T-helper 17 cell (primary cell): ENCODE measurements at places on chromosomes 5 and 9. TPM values are rescaled to one million over a fixed set of nuclear protein-coding genes. Genes with fewer than 3 reads are reported as not detected.

Gene LMX1B
- total RNA-seq = not detected

Gene SLC6A7
- total RNA-seq = not detected

Gene CCDC192
- not detected for total RNA-seq

Gene PIP5K1B
- total RNA-seq = 0.99 TPM

Gene GFM2
- 12.3 TPM for total RNA-seq

Gene HAVCR2
- total RNA-seq = 2.3 TPM

Gene GDA
- total RNA-seq = not detected

GRCh38 chr9:87569518-87569917 lies 71.9 kb downstream of the DAPK1 start:
- no peaks in the 10 kb centered on the region for H3K36me3 ChIP-seq
- H3K4me1 ChIP-seq = no peaks in the 10 kb centered on the region

GRCh38 chr9:124271660-124272059 lies 13.9 kb downstream of the NEK6 start:
- H3K36me3 ChIP-seq = no peaks in the 10 kb centered on the region
- no peaks in the 10 kb centered on the region for H3K27me3 ChIP-seq
- H3K4me3 ChIP-seq = no peak overlapping the region
- no peak for DNase-seq
- H3K27ac ChIP-seq = no peak overlapping the region

DNA sequence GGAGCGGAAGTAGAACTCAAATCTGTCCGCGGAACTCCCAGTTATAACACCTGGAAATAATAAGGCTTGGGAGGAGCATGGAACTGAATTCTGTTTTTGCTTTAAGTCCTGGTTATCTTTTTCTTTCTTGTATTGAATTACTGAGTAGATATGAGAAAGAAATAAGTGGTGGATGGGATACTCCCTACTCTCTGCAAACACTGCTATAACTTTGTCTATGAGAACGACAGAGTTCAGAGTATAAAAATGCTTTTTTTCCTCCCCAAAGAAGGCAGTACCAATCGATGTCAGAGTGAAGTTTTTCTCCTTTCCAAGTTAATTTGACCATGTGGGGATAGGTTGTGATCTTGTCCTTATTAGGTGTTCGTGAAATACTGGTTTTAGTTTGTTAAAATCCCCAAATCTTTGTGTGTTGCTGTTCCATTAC lies 1.2 kb downstream of the RIC1 start:
- peaks cover 52% of the 10 kb centered on the region for H3K4me1 ChIP-seq
- DNase-seq = no peak
- H3K4me3 ChIP-seq = peak overlapping the region; percentile 99

DNA sequence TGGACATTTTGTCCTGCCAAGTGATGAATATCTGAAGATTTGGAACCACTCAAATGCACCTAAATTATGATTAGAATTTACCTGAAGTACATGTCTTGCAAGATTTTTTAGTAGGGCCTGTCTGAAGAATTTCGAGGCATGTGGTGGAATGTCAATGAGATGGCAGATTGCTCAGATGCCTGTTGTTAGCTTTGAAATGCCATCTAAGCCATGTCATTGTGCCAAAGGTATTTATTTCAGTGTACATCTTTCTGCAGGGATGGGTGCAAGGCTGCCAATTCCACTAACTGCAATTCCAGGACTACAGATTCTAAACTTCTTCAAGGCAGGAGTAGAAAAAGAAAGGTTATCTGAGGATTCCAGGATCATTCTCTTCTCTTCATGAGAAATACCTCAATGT lies 9.1 kb upstream of the GNAQ start:
- no peak for DNase-seq
- peaks cover under 1% of the 10 kb centered on the region for H3K4me1 ChIP-seq
- H3K4me3 ChIP-seq = no peak overlapping the region
- no peak overlapping the region for H3K27ac ChIP-seq

DNA sequence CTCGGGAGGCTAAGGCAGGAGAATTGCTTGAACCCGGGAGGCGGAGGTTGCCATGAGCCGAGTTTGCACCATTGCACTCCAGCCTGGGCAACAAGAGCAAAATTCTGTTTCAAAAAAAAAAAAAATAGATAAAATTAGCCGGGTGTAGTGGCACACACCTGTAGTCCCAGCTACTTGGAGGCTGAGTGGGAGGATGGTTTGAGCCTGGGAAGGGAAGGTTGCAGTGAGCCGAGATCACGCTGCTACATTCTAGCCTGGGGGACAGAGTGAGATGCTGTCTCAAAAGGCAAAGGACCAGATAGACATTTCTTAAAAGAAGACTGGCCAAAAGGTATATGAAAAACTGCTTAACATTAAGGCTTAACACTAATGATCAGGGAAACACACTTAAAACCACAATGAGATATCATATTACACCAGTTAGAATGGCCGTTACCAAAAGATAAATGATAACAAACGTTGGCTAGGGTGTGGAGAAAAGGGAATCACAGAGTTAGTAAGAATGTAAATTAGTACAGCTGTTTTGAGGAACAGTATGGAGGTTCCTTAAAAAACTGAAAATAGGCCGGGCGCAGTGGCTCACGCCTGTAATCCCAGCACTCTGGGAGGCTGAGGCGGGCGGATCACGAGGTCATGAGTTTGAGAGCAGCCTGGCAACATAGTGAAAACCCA lies 10.1 kb upstream of the MARVELD2 start:
- H3K36me3 ChIP-seq = peaks cover 7% of the 10 kb centered on the region
- H3K27ac ChIP-seq = no peak overlapping the region
- H3K27me3 ChIP-seq = no peaks in the 10 kb centered on the region
- no peak overlapping the region for H3K4me3 ChIP-seq
- peaks cover 2% of the 10 kb centered on the region for H3K4me1 ChIP-seq

GRCh38 chr9:83451308-83451707 lies 86.9 kb downstream of the FRMD3 start:
- H3K36me3 ChIP-seq = no peaks in the 10 kb centered on the region
- H3K27me3 ChIP-seq = no peaks in the 10 kb centered on the region
- peaks cover 2% of the 10 kb centered on the region for H3K4me1 ChIP-seq
- no peak overlapping the region for H3K27ac ChIP-seq
- no peak overlapping the region for H3K4me3 ChIP-seq
- DNase-seq = no peak

DNA sequence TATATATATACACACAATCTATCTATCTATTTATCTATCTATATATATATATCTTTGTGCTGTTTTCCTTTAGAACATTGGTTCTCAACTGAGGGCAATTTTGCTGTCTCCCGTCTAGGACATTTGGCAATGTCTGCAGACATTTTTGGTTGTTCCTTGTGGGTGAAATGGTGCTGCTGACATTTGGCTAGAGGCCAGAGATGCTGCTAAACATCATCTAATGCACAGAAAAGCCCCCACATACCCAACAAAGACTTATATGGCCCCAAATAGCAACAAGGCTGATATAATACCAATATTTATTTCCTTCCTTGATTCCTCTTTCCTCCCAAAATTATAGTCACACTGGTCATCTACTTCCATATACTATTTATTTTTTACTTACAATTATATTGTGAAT lies 197.5 kb downstream of the TRPM3 start:
- no peak overlapping the region for H3K4me3 ChIP-seq
- no peaks in the 10 kb centered on the region for H3K36me3 ChIP-seq
- H3K27ac ChIP-seq = no peak overlapping the region
- H3K4me1 ChIP-seq = no peaks in the 10 kb centered on the region

DNA sequence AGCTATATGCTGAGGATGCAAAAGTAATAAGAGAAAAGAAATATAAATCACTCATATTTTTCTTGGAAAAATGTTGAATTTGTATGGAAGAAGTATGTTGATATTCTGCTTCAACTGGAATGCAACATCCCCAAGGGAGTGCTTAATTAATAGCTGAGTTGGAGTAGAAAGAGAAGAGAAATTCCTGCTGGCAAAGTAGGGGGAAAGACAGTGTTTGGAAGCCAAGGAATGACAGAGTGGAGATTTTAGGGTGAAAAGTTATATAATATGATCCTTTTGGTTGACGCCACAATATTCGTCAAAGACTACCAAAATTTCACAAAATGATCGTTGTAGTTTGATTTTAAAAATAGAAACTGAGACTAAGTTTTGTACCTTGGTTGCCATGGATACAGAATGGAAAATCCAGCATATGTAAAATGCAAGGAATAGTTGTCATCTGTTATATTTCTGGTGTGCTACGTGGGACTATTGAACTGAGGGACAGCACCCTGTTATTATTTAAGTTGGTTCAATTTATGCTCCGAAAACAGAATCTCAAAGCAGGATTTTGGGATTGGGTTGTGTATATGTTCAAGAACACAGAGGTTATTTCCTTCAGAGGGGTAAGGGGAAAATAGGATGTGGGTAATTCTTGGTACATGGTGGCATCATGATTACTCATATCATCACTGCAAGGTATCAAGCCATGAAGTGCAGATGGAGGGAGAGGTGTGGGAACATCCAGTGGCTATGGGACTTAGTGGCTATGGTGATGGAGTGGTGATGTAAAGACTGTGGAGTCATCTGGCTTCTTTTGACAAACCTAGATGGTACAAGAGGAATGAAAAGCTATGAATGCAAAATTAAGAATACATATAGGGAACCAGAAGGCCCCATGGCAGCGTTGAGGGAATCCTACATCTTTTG lies 61.0 kb downstream of the SUB1 start:
- no peak overlapping the region for H3K4me3 ChIP-seq
- peaks cover 8% of the 10 kb centered on the region for H3K27me3 ChIP-seq
- H3K27ac ChIP-seq = no peak overlapping the region

GRCh38 chr5:119582987-119583386 lies 46.4 kb upstream of the FAM170A start:
- no peaks in the 10 kb centered on the region for H3K4me1 ChIP-seq
- H3K4me3 ChIP-seq = no peak overlapping the region
- DNase-seq = no peak
- peaks cover 2% of the 10 kb centered on the region for H3K36me3 ChIP-seq
- H3K27ac ChIP-seq = no peak overlapping the region
- peaks cover 23% of the 10 kb centered on the region for H3K27me3 ChIP-seq

- peaks cover 94% of the 10 kb centered on the region for H3K27me3 ChIP-seq
- peaks cover 5% of the 10 kb centered on the region for H3K36me3 ChIP-seq
- H3K4me3 ChIP-seq = no peak overlapping the region
- no peak overlapping the region for H3K27ac ChIP-seq
Observed at GRCh38 chr5:73440262-73440661, 8.3 kb downstream of the FOXD1 start.

DNA sequence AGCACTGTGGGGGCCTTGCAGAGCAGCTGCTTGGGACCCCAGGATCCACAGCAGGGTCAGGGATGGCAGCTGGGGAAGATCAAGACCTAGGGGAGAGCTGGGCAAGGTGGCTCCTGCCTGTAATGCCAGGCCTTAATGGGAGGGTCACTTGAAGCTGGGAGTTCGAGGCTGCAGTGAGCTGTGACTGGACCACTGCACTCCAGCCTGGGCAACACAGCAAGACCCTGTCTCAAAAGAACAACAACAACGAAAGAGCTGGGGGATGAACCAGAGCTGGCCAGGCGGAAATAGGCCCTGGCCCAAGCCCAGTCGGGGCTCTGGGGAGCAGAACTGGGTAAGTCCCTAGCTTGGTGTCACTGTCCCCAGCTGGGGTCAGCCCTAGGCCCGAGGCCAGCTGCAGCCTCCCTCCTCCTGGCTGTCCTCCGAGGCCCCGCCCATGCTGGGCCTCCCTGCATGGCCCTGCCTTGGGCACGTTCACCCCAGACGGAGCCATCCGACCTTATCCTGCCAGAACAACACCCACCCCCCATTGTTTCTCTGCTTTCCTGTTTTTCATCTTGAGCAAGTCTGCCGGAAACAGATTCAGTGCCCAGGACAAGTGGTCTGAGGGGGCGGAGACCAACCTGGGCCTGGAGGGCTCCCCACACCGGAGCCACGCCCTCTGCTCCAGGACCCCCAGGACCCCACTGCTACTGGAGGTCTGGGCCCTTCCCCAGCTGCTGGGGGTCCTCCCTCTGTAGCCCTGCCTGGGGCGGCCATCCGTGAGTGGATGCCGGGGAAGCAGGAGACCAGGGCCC lies 1.9 kb downstream of the DIPK1B start:
- H3K4me3 ChIP-seq = no peak overlapping the region
- H3K4me1 ChIP-seq = peaks cover 4% of the 10 kb centered on the region
- H3K27me3 ChIP-seq = peaks cover 35% of the 10 kb centered on the region
- H3K27ac ChIP-seq = no peak overlapping the region

DNA sequence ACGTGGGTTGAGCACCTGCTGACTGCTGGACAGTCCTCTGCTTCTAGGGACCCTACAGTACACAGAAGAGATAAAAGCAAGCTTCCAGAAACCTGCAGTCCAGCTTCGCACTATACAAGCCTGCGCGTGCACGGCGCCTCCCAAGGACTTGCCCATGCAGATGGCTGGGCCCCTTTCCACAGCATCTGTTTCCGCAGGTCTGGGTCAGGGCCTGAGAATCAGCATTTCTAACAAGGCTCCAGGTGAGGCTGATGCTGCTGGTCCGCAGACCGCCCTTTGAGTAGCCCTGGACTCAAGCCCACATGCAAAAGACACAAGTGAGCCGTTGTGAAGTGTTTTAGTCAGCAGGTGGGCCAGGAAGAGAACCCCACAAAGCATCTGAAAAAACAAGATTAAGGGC lies 133.1 kb downstream of the HSD17B3 start:
- peaks cover 3% of the 10 kb centered on the region for H3K4me1 ChIP-seq
- H3K4me3 ChIP-seq = no peak overlapping the region
- no peak for DNase-seq
- H3K36me3 ChIP-seq = peaks cover 2% of the 10 kb centered on the region
- no peak overlapping the region for H3K27ac ChIP-seq
- H3K27me3 ChIP-seq = peaks cover 42% of the 10 kb centered on the region

- H3K27me3 ChIP-seq = no peaks in the 10 kb centered on the region
- H3K27ac ChIP-seq = no peak overlapping the region
- DNase-seq = no peak
Observed at GRCh38 chr5:72209147-72210115, 102.2 kb downstream of the MAP1B start.

DNA sequence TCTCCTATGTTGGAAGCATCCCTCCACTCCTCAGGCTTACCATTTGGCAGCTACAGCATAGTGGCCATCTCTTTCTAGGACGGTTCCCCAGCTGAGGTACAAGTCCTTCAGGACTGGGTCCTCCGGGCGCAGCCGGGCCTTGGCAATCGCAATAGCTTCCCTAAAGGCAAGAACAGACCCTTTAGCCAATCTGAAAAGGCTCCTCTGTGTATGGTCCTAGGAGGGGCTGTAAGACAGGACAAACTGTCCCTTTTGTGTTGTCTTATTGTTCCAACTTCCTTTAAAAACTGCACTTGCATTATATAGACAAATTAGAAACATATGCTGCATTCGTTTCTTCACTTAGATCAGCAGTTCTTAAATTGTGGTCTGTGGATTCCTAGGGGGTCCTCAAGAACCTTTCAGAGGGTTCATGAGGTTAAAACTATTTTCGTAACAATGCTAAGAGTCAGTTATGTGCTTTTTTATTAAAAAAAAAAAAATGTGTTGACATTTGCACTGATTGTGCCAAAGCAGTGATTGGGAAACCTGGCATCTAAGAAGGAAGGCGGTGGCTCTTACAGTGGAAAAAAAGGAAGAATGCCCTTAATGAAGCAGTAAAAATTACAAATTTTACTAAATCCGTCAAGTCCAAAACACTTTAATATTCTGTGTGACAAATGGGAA lies 38.7 kb downstream of the GEMIN5 start:
- peaks cover 6% of the 10 kb centered on the region for H3K36me3 ChIP-seq
- H3K4me1 ChIP-seq = peaks cover 2% of the 10 kb centered on the region
- no peak overlapping the region for H3K4me3 ChIP-seq
- H3K27ac ChIP-seq = no peak overlapping the region
